Effector CD8-positive, alpha-beta T cell (primary cell): ENCODE measurements at places on chromosomes 1 and 21.

GRCh38 chr1:185627761-185628501 is 106.3 kb upstream of the HMCN1 start:
- no peak for DNase-seq

DNA sequence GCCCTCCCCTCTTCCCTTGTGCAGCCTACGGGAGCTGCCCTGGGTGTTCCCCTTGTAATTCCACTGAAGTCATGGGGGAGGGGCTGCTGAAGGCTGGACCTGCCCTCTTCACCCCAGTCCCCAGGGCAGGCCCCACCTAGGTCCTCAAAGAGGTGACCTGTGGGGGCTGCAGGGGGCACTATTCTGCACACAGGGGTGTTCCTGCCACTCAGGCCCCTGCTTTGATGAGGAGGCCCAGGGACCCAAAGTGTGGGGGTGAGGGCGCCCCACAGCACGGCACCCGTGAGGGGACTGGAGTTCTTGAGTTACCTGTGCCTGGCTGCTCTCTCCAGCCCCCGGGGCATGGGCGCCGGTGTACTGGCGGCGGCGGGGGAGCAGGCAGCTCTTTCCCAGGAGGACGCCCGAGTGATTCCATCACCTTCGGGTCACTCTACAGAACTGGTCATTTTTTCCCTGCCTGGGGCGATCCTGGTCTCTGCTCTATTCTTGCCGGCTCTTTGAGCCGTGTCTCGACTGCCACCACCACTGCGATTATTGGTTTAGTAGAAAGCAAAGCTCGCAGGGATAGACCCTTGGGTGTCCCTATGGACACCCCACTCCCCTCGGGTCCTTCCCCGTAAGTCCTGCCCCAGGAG is 6.9 kb upstream of the PRDM16 start:
- no peak for DNase-seq

- no peak for DNase-seq
These were observed 188.7 kb downstream of the GIPC2 start for GRCh38 chr1:78234496-78234895.

DNA sequence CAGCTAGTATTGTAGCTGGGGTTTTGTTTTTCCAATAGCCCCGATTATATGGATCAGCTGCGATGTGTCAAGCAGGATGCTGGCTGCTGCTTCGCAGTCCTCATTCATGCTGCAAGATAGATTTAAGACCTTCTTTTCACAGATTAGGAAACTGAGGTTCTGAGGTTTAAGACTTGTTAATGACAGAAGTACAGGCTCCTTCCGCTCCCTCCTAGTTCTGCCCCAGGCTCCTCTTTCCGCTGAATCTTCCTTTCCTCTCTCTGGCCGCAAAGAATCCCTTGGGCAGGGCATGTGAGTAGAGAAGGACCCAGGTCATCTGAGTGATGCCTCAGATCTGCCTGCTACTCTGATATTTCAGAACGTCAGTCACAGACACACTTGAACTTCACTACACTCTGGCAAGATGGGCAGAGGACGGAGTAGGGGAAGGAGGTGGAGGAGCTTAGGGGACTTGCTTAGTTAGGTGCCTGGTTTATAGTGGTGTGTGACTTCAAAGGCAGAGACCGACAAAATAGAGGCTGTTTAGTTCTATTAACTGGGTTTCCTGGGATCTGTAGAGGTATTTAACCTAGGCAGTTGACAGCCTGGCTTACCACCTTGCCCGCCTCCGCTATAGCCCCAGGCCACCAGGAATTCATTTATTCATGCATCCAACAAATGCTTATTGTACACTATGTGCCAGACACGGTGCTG is 4.2 kb downstream of the IGSF21 start:
- no peak for DNase-seq

DNA sequence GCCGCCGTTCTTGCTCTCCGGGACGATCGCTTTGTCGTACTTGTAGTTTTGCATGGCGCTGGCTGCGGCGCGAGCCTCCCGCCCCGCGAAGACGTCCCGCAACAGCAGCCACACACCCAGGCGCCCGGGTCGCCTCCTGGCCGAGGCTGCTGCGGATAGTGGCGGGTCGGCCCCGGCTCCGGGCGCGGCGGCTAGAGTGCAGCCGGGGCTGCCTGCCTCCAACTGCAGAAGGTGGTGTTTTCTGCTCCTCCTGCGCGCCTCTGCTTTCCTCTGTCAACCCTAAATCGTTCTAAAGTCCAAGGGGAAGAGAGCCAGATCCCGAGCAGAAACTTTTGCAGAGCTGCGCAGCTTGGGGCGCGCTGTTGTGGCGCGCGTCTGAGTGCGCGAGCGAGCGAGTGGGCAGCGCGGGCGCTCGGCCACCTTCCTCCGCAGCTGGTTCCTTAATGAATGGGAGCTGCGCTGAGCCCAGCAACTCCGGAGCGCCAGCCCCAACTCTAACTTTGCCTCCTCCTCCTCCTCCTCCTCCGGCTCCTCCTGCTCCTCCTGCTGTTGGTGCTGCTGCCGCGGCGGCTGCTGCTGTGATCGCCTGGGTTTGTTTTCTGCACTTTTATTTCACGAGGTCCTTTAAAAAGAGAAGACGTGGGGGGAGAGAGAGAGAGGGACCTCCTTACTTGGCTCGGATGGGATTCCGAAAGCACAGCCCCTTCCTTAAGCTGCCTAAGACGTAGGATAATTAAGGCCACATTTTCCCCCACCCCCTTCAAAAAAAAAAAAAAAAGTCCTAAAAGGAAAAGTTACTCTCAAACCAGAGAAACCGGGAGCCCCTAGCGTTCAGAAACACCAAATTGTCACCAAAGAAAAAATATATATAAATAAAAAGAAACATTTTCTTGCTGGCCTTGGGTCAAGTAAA is at the start of gene PLPP3:
TSS of gene PLPP3 (minus strand) at position 601 of the 913 bp plus-strand sequence. CDS start at position 54, 547 bp downstream.
- no peak for DNase-seq

DNA sequence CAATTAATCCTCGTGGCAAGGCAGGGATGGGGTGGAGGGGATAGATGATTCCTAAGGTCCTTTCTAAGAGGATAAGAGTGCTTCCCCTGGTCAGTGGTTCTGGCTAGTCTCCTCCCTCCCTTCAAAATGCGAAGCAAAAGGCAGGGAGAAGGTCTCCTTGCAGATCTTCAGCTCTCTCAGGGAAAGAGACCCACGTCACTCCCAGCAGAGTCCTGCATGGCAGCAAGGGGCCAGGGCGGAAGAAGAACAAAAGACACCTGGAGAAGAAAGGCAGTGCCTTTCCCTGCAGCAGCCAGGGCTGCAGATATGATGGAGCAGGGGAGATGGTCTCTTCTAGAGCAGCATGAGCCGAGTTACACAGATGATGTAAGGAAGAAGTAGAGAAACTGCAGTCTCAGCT is 29.6 kb upstream of the SLAMF9 start:
- DNase-seq = no peak

DNA sequence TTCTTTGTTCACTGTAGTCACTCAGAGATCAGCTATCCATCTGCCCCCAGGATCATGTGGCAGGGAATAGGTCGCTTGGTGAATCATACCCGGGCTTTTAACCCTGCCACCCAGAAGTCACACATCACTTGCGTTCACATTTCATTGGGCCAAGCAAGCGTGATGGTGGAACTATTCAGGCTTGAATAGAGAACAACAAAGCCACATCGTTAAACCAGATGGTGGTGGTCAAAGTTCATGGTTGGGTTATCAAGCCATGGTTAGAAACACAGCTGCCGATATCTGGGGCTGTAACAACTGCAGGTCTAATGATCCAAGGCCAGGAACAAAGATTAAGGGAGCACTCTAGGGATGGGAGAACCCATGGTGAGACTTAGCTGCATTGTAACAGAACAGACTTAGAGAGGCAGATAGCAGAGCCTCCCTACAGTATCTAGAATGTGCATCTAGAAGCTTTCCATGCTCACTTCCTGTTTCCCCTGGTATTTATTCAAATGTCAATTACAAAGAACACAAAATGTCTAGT is 40.0 kb upstream of the PTPRC start:
- DNase-seq = no peak

DNA sequence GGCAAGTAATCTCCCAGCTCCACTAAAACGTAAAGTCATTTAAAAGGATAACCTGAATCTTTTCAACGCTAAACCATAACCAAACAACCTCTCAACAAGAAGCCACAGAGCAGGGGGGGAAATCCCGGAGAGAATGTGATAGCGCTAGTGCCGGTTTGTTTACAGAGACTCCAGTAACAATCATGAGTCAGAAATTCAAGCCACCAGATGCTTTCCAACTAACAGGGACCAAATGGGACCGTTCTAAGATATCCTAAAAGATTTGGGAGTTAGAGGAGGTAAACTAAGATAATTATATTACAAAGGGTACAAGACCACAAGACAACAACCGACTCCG is 825 bp downstream of the DCAF8 start:
- peak; percentile 53 for DNase-seq

DNA sequence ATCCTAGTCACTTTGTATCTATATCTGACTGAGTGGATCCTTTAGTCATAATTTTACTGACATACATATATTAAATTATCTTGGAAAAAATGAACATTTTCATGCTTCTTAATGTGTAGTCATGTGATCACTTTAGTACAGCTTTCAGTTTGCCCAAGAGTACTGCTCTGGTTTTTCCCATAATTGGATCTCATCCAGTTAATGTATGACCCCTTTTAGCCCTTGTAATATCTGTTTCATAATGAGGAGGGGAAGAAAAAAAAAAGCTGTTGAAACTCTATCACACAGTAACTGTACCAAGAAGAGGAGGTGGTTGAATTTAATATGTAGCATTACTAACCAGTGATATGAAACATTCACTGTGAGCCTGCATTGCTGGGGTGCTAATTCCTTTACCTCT is 328.7 kb downstream of the PTPRC start:
- DNase-seq = no peak

DNA sequence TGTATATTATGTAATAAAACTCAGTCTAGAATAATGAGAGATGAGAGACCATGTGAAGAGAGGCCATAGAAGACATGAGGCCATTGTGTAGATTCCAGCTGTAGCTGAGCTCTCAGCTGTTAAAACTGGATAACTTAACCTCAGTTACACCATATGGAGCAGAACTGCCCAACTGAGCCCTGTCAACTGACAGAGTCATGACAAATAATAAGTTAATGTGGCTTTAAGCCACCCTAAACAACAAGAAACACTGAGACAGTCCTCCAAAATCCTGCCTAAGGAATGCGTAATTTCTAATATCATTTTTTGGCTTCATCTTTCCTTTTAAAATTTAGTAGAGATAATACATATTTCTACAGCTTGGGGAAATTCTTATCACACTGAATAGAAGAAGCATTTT is 580.0 kb upstream of the RGS18 start:
- no peak for DNase-seq

- DNase-seq = no peak
These were observed 206.8 kb downstream of the GPR52 start for GRCh38 chr1:174654560-174654959.

- no peak for DNase-seq
These were observed 92.5 kb downstream of the PBX1 start for GRCh38 chr1:164651351-164651951.

GRCh38 chr1:77438236-77438913 is 156.6 kb downstream of the AK5 start:
- DNase-seq = no peak

GRCh38 chr1:199301472-199302217 is 662.8 kb downstream of the PTPRC start:
- no peak for DNase-seq

GRCh38 chr1:50126927-50127715 is 18.4 kb downstream of the ELAVL4 start:
- DNase-seq = no peak

GRCh38 chr1:172380441-172381244 is 39.8 kb upstream of the C1orf105 start:
- no peak for DNase-seq

- no peak for DNase-seq
These were observed 149.2 kb upstream of the C1orf21 start for GRCh38 chr1:184237588-184237987.

- DNase-seq = no peak
These were observed 102.8 kb downstream of the CLIC6 start for GRCh38 chr21:34771512-34772028.

GRCh38 chr1:158119976-158120653 is 60.6 kb upstream of the CD1D start:
- no peak for DNase-seq

DNA sequence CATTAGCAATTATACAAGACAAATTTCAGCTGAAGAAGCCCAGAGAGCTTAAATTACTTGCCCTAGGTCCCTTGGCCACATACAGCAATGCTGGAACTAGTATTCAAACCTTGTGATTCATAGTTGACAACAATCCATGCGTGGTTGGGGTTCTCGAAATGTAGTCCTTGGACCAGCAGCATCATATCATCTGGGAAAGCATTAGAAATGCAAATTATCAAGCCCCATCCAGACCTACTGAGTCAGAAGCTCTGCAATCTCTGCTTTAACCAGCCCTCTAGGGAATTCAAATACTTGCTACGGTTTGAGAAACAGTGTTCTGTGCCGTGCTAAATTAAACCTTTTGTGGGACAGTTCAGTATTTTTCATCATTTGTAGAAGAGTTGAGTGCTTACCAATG is 65.1 kb downstream of the CLIC6 start:
- DNase-seq = no peak

DNA sequence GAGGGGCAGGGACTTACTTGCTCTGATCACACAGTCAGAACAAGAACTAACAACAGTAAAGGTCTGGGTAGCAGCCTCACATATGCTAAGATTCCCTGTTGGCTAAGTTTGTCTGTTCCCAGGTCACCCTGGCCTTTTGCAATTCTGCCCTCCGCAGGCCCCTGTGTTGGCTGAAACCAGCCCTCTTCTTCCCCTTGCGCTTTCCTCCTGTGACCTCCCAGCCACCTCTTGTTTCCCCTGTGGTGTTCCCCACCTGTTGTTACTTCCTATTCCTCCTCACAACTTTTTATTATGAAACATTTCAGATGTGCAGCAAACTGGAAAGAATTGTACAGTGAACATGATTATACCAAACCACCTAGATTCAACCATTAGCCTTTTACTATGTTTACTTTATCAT is 23.4 kb downstream of the MAPKAPK2 start:
- no peak for DNase-seq

GRCh38 chr1:229887043-229887822 is 179.8 kb upstream of the GALNT2 start:
- no peak for DNase-seq

- DNase-seq = no peak
These were observed 45.1 kb upstream of the DNAH14 start for GRCh38 chr1:224884361-224884801.

DNA sequence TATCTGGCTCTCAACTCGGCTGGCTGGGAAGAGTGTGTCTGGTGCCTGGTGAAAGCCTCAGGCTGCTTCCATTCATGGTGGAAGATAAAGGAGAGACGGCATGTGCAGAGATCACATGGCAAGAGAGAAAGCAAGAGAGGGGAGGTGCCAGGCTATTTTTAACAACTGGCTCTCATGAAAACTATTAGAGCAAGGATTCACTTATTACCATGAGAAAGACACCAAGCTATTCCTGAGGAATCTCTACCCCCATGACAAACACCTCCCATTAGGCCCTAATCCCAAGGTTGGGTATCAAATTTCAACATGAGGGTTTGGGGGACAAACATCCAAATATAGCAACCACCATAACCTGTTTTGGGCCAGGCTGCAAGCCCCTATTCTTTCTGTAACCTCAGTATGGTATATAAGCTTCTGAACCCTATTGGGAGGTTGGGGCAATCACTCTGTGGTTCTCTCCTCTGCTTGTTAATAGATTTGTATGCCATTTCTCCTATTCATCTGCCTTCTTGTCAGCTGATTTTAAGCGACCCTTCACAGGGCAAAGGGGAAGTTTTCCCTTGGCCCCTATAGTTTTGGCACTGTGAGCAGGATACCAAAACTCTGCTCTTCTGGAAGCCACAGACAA is 179.0 kb upstream of the TNR start:
- no peak for DNase-seq
